ENCODE measurements at places on chromosomes 16 and 17.

GRCh38 chr17:74851612-74852236 lies 8.0 kb downstream of the GRIN2C start:
- no peak for DNase-seq

DNA sequence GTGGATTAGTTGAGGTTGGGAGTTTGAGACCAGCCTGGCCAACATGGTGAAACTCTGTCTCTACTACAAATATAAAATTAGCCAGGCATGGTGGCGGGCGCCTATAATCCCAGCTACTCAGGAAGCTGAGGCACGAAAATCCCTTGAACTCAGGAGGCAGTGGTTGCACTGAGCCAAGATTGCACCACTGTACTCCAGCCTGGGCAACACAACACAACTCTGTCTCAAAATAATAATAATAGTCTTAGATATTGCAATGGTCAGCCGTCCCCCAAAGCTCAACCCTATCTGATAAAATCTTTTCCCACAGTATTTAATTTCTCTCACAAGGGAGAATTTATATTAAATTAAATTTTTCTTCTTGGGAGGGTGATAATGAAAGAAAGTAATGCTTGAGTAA lies 169.6 kb downstream of the XYLT1 start:
- DNase-seq, result no peak

GRCh38 chr16:56389554-56389953 lies 35.8 kb downstream of the AMFR start:
- DNase-seq, result no peak

DNA sequence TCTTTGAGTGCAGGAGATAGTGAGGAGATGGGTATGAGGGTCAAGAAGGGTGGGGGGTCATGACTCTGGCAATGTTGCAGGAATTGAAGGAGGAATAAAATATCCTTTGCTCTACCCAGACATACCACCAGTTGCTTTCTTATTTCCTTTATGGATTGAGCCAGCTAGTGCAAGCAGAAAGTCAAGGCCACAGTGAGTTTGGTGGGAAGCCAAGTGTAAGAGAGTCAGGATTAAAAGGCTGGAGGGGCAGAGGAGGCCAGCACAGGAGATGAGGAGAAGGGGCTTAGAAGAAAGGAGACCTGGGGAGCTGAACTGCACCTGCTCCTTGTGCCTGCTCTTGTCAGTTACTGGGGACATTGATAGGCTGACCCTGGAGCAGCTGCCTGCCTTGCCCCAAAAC lies 16.1 kb downstream of the PIRT start:
- DNase-seq, result no peak

DNA sequence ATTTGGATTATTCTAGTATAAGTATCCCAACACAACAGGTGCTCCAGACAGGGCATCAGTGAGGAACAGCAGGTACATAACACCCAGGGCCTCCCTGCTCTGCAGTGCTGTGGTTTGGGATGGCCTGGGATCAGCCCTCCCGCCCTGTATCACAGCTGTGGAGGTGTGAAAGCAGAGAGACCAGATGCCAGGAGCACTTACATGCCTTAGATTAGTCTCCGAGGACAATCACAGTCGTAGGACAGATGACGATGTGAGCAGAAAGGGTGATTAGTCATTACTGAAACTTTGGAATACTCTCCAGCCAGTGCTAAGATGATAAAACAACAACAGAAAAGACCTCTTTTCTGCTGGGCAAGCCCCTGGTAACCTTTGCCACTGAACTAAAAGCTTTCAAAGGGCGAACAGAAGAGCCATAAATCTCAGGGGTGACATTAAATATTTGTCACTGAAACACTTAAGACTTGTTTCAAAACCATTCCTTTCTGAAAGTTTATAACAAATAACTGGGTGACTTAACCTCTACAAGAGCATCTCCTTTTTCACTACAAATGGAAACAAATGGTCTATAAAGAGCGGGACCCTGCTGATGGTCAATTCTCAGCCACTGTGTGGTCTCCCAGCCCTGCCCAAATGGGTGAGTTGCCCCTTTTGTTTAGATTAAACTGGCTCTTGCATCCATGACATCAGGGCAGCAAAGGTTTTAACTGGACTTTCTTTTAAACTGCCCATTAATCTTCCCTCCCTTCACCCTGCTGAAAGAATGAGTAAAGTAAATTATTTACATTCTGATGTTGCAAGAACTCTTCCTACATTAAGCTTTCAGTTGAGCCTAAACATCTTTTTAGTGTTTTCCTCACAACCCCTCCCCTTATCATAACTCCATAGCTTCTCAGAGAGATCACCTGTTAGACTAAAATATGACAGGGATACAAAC lies 183.1 kb upstream of the COX10 start:
- no peak for DNase-seq

DNA sequence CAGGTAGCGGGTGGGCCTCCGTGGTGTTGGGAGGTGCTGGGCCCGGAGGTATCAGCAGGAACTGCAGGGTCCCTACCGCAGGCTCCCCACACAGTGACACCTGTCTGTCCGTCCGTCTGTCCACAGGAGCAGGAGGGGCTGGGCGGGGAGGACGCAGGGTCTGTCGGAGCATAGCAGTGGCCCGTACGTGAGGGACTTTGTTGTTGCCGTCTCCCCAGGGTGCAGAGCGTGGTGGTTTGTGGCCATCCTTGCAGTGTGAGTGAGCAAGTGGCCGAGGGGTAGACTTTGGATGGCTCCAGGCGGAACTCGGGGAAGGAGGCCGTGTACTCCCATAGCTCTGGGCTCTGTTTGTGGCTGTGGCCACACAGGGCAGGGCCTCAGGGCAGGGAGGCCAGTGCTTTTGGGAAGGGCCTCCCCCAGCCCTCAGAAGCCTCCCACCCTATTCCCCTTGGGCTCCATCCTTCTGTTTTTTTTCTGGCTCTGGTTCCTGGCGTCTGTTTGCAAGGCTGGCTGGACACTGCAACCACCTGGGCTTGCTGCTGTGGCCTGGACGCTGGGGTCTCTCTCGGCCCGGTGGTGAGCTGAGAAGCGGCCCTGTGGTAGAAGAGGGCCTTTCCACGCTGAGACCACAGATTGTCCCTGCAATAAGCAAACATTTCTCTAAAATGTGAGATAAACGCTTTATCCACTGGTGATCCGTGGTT lies 41.0 kb upstream of the ZNF750 start:
- DNase-seq, result no peak

DNA sequence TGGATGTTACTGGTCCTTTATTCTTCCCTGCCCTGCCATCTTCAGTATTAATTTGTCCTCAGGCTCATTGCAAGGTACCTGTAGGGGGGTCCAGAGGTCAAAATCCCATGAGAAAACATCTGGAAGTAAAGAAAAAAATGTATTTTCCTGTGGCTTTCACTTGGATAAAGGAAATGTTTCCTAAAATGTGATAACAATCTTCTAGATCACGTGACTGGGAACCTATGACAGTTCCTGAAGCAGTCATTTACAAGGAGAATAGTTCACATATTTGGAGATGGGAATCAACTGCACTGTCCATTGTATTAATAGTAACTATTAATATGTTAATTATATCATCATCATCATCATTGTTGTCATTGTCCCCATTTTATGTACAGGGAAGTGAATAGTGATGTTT lies 915.1 kb upstream of the EEF2KMT start:
- DNase-seq, result no peak

DNA sequence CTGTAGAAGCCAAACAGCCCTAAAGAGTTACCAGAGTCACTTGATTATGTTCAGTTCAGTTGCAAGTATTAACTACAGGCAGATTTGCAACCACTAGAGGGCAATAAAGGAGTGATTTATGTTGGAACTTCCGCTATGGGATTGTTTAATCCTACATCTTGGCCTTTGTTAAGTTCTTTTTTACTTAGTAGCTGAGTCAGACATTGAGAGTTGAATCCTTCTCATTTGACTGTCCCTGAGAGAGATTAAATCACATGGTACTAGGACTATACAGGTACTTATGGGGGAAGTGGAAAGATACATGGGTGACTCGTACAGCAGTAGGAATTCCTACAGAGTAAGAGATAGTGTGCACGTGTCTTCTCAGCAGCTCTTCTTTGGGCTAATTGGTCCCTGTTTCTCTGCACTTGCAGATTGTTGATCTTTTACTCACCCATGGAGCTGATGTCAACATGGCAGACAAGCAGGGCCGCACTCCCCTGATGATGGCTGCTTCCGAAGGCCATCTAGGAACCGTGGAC lies 40.3 kb downstream of the CYB561 start:
- DNase-seq, result peak; percentile 47

GRCh38 chr16:26491101-26491670 lies 575.5 kb upstream of the C16orf82 start:
- DNase-seq, result no peak

DNA sequence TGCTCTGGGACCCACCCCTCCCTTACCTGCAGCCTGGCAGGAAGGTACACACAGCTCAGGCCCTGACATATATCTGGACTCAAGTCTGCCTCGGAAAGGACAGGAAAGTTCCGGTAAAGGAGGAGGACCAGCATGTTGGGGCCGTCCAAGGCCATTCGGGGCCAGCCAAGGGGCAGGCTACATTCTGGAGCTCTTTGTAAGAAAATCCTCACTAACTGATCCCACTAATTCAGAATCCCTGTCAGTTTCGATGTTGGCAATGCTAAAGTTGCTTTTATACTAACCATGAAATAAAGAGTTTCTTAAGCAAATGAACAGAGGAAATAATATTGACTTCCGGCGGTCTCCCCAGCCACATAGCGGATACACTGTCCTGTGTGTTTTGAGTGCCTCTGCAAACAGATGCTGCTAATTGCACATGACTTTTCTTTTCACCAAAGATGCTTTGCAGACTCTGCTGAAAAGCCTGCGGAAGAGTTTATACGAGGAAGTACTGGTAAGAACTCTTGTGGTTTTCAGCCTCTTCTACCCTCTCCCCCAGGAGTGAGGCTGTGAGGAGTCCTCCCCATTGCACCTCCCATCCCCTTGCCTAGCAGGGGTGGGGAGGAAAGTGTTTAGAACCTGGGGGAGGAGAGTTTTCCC lies 54.8 kb downstream of the PLXDC1 start:
- DNase-seq, result no peak

Measured in iPS-NIHi11 (cell line).